HL-60 (cell line): ENCODE measurements at places on chromosomes 4 and X.

DNA sequence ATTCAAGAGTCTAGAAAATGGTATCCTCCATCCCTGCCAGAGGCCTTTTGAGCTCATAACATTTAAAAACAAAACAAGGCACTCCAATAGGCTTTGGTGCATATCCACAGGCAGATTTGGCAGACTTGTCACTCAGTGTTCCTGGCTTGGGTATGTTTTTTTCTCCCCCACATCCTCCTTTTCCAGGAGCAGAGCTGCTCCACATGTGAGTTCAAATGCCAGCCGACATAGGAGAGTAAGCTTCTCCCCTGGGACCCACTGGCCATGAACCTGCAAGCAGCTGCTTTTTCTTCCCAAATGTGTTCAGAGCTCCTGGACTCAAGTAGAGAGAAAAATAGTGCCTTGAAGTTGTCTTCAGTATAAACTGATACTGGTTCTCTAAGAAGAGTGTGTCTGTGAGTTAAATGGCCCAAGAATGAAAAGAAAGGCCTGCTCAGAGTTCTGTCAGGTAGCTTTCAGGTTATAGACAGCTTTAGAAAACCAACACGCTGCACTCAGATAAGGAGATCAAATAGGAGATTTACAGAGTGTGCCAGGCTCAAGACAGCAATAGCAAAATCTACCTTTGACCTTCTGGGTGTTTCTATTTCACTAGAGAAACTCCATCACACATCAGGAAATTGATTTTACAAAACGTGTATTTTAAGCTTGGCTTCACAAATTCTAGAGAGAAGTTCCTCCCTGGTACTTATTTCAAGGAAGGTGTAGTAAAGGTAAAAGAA is 162.5 kb upstream of the GALNT7 start:
- no peak for DNase-seq

DNA sequence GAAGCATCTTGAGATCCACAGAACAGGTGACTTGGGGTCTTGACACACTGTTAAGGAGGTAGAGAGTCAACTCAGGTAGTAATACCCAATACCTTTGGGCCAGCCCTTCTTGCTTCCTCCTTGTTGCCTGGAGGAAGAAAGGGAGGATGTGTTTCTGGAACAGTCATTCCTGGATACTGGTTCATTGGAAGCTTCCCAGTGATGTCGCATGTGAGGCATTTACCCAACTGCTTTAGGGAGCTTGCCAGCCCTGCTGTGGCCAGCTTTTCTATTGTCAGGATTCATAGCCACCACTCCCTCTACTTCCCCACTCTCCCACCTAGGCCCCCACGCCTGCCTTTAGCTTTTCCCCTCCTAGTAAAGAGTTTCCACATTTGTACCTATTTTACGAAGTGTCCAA is 310.3 kb upstream of the PRPS2 start:
- DNase-seq: no peak

DNA sequence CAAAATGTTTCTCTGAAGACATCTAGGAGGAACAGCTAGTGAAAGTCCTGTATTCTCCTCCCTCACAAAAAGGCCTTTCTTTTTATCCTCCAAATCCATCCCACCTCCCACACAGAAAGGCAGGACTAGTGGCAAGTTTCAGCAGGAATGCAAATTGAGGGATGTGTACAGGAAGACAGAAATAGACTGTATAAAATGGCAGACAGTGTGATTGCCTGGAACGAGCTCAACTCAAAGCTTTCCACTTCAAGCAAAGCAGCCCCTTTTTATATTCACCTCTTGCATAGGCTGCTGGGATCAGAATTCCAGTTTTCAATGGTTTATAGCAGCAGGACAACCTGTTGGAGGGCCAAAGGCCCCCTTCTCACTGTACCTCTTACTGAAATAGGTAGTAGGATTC is 57.5 kb downstream of the DCX start:
- DNase-seq: no peak

DNA sequence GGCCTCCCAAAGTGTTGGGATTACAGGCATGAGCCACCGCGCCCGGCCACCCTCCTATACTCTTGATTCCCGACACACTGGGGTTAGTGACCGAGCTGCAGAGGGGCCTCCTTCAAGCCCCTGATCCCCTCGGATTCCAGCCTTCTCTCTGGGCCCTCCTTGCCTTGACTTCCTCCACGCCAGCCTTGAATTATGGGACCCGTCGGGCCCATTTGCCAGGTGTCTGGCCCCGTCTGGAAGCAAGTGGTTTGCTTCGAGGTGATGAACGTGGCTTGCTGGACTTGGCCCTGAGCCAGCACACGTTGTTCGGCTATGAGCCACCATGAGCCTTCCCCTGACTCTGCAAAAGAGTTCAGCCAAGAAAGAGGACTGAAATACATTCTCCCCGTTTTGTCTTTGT is 37.4 kb upstream of the GRPEL1 start:
- no peak for DNase-seq

- no peak for DNase-seq
These were observed 98.6 kb upstream of the ATXN3L start for GRCh38 chrX:13418126-13419097.

- no peak for DNase-seq
These were observed 32.6 kb upstream of the TBC1D14 start for GRCh38 chr4:6877067-6877466.

- DNase-seq: no peak
These were observed 74.6 kb upstream of the NEIL3 start for GRCh38 chr4:177235026-177235425.

DNA sequence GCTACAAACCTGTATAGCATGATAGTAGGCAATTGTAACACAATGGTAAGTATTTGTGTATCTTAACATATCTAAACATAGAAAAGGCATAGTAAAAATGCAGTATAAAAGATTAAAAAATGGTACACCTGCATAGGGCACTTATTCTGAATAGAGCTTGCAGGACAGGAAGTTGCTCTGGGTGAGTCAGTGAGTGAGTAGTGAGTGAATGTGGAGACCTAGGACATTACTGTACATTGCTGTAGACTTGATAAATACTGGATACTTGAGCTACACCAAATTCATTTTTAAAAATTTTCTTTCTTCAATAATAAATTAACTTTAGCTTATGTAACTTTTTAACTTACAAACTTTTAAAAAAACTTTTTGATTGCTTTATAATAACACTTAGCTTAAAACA is 68.2 kb upstream of the MAML3 start:
- DNase-seq: no peak

DNA sequence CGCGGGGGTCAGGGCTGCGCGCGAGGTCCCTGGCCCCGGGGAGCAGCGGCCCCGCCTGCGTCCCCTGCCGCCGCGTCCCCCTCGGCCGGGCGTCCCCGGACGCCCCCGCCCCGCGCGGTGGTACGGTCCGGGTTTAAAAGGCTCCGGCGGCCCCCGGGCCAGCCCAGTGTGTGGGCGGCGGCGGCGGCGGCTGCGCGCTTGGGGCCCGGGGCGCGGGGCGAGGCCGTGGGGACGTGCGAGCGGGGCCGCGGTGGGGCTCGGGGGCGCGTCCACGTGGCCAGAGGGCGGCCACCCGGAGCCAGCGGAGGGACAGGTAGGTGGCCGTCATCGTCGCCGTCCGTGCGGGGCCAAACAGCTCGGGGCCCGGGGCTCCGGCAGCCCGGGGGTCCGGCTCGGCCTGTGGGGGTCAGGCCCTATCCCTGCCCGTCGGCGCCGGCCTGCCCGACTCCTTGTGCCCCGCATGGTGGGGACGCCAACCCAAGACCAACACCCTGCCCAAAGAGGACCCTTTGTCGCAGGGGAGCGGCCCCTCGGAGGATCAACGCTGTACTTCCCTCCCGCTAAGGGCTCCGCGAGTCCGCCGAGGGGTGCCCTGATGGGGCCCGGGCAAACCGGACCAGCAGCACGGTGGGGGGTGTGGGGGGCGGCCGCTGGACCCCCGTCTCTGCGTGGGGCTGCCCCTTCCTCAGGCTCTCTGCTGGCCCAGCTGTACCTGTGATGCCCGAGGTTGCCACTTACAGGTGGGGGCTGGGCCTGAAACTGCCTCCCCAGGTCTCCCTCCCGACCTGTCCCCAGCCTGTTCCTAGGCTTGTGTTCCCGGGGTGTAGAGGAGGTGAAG is at the start of gene PLXNA3:
TSS of gene PLXNA3 (plus strand) at position 166 of the 838 bp plus-strand sequence. CDS start 1,903 bp downstream, outside the sequence.
- DNase-seq: no peak

DNA sequence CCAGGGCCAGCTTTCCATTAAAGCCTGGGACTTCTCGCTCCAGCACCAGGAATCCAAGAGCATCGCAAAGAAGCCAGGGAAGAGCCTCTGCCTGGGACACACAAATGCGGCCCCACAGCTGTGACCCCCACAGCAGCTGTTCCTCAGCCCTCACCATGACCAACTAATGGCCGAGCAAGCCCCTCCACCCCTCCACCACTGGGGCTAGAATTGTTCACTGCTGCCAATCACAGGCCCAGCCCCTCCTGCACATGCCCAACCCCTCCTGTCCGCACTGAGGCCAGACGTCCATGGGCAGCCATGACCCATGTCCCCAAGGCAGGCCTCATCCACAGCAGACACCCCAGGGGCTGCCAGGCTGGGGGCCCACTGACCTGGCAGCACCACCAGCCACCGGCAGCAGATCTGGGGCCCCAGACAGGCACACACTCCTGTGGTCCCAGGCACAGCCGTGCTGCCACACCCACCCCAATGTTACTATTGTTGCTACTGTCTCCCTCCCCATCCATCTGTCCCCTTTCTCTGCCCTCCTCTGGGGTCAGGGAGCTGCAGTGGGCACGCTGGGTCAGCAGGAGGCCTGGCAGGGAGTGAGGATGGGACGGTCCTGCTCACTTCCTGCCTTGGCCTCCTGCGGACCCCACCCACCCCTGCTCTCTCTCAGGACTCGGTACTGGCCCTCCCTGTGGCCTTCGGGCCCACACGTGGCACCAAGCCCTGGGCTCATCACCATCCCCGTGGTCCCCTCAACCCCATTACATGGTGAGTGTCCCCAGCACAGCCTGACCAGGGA is 56.0 kb downstream of the ZFYVE28 start:
- no peak for DNase-seq

DNA sequence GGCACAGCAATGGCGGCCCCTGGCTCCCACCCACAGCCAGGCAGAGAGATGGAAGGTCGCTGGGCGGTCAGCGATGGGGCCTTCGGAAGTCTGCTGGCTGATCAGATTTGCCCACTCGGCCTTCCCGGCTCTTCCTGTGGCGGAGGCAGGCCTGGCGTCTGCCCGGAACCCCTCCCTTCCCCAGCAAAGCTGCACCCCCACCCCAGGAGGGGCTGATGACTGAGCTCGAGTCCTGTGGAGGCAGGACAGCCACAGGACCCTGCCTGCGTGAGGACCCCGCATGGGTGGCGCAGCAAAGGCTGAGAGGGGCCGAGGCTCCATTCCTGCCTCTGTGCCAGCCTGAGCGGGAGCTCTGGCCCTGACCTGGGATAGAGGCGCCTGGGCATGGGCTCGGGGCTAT is 34.8 kb downstream of the TACC3 start:
- no peak for DNase-seq

- DNase-seq: no peak
These were observed 32.3 kb upstream of the KDR start for GRCh38 chr4:55157559-55158277.

DNA sequence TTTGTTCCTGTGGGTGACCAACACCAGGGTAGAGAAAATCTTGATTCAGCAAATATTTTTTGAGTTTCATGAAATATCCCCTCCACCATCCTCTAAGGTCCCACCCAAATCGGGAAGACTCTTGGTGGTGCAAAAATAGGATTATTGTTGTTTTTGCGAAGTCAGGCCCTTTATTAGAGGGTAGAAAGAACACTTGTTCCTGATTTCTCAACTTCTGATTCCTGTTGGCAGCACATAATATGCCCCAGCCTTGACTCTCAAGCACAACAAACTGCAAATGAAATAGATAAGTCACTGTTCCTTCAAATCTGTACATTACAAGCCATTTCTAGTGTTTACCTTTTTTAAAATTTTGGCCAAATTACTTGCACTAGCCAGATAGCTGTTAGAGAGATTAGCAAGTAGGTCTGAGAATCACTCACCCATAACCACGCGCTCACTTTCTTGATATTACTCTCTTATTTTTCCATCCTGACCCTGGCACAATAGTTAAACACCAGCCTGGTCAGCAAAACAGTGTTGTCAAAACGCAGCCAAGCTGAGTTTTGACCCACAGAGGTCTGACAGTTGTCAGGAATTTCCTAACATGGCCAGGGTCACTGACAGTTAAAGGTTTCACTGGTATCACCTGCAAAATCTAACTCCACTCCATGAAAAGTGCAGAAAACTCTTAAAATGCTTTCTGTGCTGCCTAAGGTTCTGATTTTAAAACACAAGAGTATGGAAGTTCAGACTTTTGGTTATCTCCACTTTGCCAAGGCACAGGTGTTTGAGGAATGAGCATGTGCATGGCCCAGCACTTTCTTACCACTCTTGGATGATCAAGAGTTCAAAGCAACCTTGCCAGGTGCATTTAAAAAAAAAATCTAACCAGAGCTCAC is 69.8 kb downstream of the RBM47 start:
- DNase-seq: no peak

- DNase-seq: no peak
These were observed 746 bp downstream of the EDNRA start for GRCh38 chr4:147481577-147482109.

- no peak for DNase-seq
These were observed 13.6 kb upstream of the HELT start for GRCh38 chr4:185004562-185005218.

- no peak for DNase-seq
These were observed at the start of gene HTRA3 for GRCh38 chr4:8269535-8270417. HTRA3 (plus strand) TSS chr4:8269754; CDS start chr4:8269969, 215 bp downstream.

DNA sequence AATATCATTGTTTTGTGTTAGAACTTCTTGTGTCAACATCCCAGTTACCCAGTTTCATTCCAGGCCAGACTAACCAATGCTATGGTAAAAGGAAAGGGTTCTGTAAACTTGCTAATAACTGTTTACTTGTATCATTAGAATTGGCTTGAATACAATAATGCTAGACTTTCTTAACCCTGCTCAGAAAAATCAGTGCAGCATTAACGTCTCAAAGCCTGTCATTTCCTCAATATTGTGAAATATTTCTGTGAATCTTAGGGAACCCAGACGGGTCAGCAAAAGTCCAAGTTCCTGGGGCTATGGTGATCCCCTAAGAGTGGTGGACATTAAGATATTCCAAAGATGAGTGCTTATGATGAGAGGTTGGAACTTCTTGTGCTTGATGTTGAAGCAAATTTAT is 541.2 kb upstream of the MAGEB18 start:
- DNase-seq: no peak

DNA sequence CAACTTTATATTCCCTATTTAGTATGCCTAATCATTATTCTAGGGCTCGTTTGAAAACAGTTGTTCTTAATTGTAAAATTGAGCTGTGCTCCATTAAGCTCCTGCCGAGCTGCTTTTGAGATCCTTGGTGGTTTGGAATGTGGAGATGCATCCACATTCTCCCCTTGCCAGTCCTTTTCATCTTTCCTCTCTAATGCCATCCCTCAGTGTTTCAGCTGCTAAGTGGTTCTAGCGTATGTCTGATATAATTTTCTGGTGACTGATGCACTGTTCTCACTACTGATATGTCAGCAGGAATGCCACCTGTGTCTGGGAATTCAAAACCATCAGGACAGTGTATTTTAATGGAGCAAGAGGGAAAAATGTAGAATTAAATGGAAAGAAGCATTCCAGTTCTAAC is 1085.0 kb downstream of the CCSER1 start:
- DNase-seq: no peak

- DNase-seq: no peak
These were observed 48.3 kb downstream of the ANAPC4 start for GRCh38 chr4:25425361-25425760.

GRCh38 chr4:80878218-80878617 is 152.3 kb upstream of the BMP3 start:
- DNase-seq: no peak

GRCh38 chrX:19990151-19990555 is 708 bp downstream of the BCLAF3 start:
- no peak for DNase-seq

- no peak for DNase-seq
These were observed 59.6 kb downstream of the DCX start for GRCh38 chrX:111352424-111352823.
